Stimulated activated CD4-positive, alpha-beta T cell treated with anti-CD3 and anti-CD28 coated beads, TNF-alpha, amount 100 ng/mL, for 4 hours (primary cell): ENCODE measurements at places on chromosomes 1 and 21.

- DNase-seq: no peak
These were observed 479.0 kb downstream of the PTBP2 start for GRCh38 chr1:97200595-97200994.

- no peak for DNase-seq
These were observed 39.4 kb upstream of the EPS15 start for GRCh38 chr1:51558375-51558924.

- DNase-seq: no peak
These were observed 77.1 kb downstream of the IFI44 start for GRCh38 chr1:78726686-78727085.

DNA sequence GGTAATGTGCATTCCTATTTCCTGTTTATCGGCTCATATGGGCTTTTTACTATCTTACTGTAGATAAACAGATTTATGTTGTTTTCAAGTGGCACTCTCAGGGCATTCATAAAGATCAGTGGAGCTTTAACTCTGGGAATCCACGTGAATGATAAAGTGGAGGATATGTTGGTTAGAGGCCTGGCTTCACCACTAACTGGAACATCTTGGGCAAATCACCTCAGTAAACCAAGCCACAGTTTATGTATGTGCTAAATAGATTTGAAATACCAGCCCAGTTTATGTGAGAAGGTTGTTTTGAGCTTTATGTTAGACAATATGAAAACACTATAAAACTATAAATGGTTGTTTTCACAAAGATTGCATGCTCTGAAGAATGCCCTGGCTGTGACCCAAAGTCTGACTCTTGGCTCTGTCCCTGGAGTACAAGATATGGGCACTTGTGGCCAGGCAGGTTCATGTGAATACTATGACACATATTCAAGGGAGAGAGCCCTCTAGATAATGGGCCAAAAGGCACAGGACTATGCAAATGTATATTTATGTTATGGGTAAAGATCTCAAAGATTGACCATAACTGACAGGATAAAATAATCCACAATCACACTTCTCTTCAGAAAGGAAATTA, 36.7 kb downstream of the FAM163A start:
- DNase-seq: no peak

- DNase-seq: peak; percentile 40
These were observed 455 bp downstream of the UCHL5 start for GRCh38 chr1:193058529-193059281.

DNA sequence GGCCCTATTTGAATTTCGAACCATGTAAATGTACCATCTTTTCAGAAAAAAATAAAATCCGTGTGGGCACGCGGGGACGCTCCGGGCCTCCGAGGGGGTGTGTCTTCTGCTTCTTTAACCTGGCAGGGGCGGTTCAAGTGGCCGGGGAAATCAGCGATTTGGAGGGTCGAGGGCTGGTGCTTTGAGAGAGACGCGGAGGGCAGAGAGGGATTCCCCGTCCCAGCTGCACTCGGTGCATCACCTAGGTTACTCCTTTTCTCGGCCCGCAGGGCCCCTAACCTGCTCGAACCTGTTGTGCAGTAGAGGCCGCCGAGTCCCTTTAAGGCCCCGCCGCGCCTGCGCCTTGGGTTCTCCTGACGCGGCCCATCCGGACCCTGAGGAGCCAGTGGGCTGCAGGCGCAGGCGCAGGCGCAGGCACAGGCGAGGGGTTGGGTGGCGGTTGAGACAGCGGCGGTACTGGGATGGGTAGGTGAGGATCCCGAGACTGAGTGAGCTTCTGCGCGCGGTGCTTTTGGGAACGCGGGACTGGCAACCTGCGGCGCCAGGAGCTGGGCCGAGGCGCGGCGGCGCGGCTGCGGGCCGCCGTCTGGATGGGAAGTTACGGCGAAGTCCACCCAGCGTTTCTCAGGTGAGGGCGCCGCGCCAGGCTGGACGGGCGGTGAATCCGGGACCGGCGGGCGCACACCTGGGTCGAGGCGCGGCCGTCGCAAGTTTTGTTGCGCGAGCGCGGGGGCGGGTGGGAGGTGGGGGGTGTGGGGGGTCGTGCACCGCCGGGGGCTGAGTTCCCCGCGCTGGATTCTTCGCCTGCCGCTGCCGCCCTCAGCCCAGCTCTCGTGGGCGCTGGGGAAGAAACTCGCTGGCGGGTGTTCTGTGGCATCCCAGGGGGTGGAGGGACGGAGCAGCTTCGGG, at the start of gene NBPF3:
NBPF3 (plus strand) TSS at position 417 of the 909 bp plus-strand sequence. CDS start 4,950 bp downstream, outside the sequence.
- DNase-seq: peak; percentile 83

GRCh38 chr21:27536319-27536718, 569.4 kb upstream of the ADAMTS5 start:
- DNase-seq: no peak

DNA sequence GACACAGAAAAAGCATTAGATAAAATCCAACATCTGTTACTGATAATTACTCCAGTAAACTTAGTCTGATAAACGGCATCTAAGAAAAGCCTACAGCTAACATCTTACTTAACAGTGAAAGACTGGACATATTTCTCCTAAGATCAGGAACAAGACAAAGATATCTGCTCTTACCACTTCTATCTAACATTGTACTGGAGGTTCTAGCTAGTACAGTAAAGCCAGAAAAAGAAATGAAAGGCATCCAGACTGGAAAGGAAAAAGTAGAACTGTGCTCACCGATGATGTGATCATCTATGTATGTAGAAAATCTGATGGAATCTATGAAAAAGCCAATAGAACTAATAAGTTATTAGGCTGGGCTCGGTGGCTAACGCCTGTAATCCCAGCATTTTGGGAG, 21.7 kb downstream of the NEXN start:
- no peak for DNase-seq

GRCh38 chr1:61642475-61643232, 82.3 kb downstream of the TM2D1 start:
- DNase-seq: no peak

DNA sequence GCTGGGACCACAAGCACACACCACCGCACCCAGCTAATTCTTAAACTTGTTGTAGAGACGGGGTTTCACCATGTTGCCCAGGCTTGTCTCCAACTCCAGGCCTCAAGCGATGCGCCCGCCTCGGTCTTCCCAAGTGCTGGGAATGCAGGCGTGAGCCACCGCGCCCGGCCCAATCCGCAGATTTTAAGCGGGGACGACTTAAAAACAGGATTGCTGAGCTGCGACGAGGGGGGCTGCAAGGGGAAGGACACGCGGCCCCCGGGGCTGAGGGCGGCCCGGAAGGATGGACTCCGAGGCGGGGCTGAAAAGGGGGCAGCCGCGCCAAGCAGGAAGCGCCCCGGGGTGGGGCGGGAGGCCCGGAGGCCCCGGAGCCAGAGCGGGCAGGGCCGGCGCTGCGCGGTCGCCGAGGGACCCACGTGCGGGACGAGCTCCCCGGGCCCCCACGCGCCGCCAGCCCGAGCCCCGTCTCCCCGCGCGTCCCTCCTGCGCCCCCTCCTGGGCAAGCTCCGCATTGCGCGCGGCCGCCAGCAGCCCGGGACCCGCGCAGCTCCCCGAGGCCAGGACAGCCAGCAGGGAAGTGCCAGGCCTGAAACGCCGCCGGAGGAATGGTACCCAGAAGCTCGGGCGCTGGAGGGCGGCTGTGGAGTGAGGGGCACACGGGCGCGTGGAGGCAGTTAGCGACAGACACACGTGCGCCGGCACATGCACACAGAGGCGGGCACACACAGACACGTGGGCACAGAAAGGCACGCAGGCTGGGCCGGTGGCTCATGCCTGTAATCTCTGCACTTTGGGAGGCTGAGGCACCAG, 5.5 kb upstream of the PRKCZ start:
- DNase-seq: peak; percentile 70

DNA sequence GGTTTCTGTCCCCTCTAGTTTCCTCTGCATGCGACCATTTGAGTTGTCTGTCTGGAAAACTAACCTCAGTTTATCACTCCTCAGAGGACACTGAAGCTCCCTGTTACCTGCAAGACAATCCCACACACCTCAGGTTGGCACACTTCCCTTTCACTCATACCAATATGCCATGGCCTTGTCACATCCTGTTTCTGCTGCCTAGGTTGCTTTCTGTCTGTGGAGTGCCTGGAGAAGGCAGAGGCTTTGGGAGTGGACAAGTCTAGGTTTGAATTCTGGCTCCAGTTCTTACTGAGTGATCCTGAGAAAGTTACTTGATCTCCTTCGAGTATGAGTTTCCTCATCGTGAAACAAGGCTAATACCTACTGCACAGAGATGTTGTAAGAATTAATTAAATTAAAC, 171.5 kb upstream of the CACYBP start:
- DNase-seq: no peak

DNA sequence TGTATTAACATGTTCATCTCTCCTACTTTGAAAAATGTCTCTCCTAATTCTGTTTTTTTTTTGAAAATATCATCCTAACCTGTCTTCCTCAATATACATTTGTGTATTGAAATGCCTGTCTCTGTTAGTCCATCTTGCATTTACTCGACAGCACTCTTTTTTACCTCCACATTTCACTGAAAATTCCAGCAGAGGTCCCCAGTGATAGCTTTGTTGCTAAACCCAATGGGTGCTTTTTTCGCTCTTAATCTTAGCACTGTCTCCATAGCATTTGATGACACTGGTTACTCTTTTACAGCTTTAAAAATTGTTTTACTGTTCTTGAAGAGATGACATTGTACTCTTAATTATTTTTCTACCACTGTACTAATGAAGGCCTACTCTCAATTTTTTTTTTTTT, 10.8 kb downstream of the OSBPL9 start:
- no peak for DNase-seq

- DNase-seq: no peak
These were observed 16.7 kb downstream of the DDX59 start for GRCh38 chr1:200653022-200653462.

DNA sequence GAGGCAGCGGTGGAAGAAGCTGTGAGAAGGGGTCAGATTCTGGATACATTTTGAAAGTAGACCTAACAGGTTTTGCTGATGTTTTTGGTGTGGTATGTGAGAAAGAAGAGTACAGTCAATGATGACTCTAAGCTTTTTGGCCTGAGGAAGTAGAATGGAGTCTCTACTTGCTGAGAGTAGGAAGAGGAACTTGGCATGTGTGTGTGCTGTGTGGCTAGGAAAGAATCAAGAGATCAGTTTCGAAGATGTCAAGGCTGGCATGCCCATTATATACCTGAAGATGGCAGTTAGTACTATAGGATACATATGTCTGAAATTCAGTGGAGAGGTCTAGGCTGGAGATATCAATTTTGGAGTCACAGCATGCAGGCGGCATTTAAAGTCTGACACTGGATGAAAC, 64.4 kb downstream of the MAB21L3 start:
- no peak for DNase-seq

GRCh38 chr1:158177700-158178450, 2.8 kb upstream of the CD1D start:
- DNase-seq: no peak

DNA sequence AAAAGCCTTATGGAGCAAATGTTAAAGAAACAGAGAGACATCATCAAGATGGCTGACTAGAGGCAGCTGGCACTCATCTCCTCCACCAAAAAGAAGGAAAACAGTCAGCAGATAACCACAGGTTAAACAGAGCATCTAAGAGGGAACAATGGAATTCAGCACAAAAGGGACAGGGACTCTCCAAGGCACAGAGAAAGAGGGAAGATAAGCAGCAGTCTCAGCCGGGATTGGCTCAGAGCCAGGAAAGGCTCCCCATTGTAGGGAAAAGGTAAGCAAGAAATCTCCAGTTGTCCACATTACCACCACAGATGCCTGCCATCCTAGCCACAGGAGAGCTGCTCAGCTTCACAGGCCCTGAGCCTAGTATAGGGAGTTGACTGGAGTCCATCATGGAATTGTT, 605.5 kb downstream of the SMYD3 start:
- DNase-seq: no peak

DNA sequence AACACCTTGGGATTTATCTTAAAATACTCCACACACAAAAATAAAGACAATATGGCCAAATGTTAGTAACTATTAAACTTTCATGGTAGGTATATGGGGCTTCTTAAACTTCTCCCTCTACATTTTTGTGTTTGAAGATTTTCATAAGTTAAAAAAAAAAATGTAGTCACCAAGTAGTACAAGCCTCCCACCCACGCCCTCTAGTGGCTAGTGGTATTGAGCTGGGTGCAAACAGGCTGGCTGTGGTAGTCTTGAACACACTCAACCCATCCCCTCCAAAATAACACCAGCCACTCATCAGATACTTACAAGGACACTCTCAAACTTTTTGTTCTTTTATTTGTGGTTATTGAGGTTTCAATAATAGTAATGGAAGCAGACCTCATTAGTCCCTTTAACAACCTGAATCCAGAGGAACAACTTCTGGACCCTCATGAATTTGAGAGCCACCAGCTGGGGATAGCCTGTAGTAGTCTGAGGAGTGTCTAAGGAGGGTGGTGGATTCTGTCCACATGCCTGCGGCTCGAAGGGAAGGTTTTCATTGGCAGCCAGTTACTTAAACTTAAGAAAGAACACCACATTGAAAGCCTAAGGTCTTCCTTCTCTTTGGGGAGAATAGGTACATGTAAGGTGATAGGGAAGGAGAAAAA, 15.6 kb downstream of the RD3 start:
- DNase-seq: peak; percentile 27

DNA sequence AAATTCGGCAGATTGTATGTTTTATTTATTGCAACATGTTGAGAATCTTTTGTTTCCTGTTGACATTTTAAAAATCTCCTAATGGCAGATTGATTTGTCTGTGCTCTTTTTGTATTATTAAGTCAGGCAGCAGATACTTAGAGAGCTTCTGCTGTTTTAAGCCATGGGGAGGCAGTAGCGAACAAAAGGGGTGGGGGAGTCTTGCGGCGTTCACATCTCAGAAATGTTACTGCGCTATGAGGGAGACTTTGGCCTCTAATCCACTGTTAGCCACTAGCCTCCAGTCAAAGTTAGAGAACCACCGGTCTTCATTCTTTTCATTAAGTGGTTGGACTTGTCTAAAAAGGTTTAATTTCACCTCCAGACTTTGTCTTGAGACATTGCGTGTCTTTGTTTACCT, 93.6 kb downstream of the DYRK1A start:
- no peak for DNase-seq

DNA sequence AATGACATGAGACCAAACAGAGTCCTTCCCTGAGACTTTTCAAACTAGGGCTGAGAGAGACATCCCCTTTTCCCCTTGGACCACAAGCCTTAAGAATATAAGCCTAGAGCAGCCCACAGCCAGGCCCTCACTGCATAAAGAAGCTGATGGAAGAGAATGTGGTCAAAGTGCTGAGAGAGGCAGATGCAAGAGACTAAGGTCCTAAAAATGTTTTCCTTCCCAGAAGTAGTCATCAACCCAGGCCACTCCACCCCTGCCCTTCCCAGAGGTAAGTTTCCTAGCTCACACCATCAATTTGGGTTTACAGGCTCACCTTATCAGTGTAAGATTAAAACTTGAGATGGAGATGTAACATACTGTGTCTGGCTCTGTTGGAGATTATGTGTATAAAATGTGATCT, 58.2 kb downstream of the BCAR3 start:
- DNase-seq: no peak

- no peak for DNase-seq
These were observed 73.3 kb downstream of the HSF2BP start for GRCh38 chr21:43585924-43586413.

- no peak for DNase-seq
These were observed 171.5 kb upstream of the DUSP10 start for GRCh38 chr1:221913351-221913892.

- DNase-seq: no peak
These were observed 18.0 kb downstream of the ATP1B1 start for GRCh38 chr1:169124459-169124858.
